T-helper 2 cell (primary cell): ENCODE measurements at places on chromosomes 1 and 21.

- DNase-seq: no peak
Measured at GRCh38 chr1:34946211-34946610, 16.8 kb upstream of the DLGAP3 start.

- DNase-seq: no peak
Measured at GRCh38 chr1:7422561-7422960, 348.5 kb upstream of the VAMP3 start.

- no peak for DNase-seq
Measured at GRCh38 chr1:93500275-93500674, 52.4 kb downstream of the FNBP1L start.

DNA sequence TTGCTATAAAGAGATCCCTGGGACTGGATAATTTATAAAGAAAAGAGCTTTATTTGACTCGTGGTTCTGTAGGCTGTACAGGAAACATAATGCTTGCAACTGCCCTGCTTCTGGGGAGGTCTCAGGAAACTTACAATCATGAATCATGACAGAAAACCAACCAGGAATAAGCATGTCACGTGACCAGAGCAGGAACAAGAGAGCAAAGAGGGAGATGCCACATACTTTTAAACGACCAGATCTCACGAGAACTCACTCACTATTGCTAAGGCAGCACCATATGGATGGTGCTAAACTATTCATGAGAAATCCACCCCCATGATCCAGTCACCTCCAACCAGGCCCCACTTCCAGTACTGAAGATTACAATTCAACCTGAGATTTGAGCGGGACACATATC lies 49.8 kb upstream of the RCC1 start:
- DNase-seq: no peak

- DNase-seq: peak; percentile 62
Measured at GRCh38 chr1:32350785-32351398, 11.4 kb downstream of the FAM229A start.

DNA sequence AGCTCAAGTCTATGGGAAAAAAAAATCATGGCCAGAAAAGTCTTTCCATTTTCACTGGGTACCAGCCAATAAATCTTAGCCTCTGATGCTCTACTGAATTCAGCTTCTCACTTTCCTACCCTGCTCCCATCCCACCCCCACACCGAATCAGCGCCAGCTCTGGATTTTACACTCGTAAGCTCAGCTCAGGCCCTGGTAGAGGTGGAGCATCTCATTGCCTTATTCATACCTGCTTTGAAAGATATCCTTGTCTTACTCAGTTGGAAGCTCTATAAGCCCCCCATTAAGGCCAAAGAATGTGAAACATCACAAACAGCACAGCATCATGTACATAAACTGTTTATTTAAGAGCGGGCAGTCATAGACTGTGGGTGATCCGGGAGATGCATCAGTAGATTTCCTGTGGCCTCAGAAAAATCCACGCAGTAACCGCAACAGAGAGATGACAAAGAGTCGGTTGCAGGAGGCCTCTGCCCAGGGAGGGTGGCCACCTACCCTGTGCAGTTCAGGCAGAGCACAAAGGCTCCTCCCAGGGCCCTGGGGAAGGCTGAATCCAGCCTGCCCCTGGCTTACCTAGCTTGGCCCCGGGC lies 36.4 kb upstream of the ETS2 start:
- DNase-seq: peak; percentile 53

DNA sequence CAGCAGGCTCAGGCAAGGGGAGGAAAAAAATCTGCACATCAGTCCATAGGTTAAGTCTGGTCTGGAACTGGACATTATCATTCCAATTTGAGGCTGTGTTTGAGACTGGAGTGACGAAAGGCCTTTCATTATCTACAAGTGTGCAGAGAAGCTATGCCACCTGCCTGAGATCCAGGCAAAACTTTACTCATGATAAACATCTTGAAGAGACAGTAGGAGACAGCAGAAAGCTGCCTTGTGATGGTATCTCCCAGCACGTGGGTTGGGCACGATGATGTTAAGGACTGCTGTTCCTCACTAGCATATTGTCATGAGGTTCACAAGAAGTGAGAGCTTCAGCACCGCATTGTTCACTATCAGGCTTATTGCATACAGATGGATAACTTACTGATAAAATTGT lies 126.4 kb downstream of the PLXNA2 start:
- no peak for DNase-seq

- no peak for DNase-seq
Measured at GRCh38 chr1:70459496-70460225, 48.6 kb downstream of the CTH start.

DNA sequence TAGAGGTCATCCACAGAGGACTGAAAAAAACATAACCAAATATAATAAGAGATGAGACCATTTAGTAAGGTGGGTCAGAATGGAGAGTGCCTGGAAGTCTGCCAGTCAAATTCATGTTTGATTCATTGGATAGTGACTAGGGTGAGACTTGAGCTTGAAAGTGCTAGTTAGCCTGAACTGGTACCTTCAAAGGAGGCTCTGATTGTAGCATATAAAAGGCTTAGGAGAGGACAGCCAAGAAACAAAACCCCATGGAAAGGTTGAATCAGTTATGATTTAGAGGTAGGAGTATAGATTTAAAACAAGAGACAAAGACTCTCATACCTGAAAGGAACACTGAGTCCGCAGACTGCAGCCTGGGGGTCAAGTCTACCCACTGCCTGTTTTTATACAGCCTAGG lies 44.4 kb upstream of the LRRC8C start:
- no peak for DNase-seq

DNA sequence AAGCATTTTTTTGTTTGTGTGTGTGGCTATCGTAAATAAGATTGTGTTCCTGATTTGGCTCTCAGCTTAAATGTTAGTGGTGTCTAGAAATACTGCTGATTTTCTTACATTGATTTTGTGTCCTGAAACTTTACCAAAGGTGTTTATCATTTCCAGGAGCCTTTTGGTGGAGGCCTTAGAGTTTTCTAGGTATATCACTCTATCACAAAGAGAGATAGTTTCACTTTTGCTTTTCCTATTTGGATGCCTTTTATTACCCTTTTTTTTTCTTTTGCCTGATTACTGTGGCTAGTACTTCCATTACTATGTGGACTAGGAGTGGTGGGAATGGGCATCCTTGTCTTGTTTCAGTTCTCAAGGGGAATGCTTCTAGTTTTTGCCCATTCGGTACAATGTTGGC lies 109.6 kb downstream of the S1PR1 start:
- no peak for DNase-seq

DNA sequence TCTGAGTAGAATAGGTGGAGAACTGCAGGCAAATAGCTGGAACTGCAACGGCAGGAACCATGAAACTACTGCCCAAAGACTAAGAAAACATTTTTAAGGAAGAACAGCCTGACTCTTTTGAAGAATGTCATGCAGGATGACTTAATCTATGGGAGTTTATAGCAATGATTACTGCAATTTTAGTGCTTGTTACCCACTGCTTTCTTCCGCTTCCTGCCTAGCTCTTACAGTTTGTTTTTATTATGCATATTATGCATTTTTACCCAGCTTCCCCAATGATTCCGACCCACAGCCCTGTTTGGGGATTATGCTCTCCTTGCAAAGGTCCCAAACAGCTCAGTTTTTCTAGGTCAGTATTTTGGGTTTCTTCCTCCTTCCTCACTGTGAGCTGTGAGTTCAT lies 71.2 kb downstream of the PCNX2 start:
- DNase-seq: no peak

DNA sequence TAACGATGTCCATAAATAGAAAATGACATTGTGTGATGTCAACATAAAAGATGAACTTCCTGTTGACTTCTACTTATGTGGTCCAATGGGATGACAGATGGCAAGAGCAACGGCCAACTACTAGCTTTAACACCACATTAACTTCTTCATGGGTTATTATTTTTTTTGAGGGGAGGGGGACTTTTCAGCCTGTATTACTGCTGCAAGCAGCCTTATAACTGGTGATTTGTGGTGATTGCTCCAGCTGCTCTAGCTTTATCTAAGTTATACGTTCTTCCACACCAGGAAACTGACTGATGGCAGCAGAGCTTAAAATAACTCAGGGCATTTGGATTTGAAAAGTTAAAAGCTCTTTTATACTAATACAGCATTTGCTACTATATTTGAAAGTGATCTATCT lies 228.8 kb upstream of the B3GALT2 start:
- no peak for DNase-seq

DNA sequence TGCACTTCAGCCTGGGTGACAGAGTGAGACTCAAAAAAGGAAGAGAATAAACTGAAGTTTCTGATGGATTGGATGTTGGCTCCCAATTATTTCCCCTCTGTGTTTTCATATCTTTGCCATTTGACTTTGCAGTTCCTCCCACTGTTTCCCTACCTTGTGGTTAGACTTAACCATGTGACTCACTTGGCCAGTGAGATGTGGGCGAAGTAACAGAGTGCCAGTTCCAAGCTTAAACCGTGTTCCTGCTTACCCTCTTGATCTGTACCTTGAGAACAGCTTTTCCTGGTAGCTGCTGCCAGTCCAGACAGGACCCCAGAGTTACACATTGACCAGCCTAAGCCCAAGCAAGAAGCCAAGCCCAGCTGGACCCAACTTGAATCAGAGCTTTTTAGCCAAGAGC lies 323.4 kb downstream of the LTN1 start:
- DNase-seq: no peak

DNA sequence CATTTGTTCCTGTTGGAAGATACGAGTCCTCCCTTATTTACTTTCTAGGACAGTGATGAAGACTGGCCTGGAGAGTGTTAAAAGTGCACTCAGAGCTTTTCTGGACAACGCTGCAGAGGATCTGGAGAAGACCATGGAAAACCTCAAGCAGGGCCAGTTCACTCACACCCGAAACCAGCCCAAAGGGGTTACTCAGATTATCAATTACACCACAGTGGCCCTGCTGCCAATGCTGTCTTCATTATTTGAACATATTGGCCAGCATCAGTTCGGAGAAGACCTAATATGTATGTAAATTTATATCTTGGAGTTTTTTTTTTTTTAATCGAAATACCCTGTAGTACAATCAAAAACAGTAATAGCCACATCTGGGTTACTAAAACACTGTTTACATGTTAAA lies 190.5 kb downstream of the ZP4 start:
- no peak for DNase-seq

- DNase-seq: peak; percentile 4
Measured at GRCh38 chr1:222404710-222405109, 143.2 kb downstream of the HHIPL2 start.

GRCh38 chr21:38777015-38777414 lies 28.7 kb upstream of the ETS2 start:
- DNase-seq: no peak

DNA sequence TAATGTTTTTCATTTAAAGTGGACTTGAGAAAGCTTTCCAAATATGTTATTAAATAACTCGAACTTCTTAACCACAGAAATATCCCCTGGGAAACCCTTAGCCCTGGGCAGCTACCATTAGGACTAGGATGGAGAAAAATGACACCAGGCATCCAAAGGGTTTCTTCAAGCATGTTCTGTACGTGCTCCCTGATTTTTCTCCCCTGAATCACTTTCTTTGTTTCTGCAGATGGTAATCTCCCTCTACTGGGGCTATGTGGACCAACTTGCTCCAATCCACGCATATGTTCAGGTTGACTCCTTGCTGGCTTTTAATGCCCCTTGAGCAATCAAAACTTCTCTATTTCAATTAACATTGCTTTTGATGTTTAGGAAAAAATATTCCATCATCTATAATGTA lies 312.7 kb upstream of the C1orf87 start:
- no peak for DNase-seq

GRCh38 chr1:209628618-209629299 lies 23.5 kb downstream of the LAMB3 start:
- no peak for DNase-seq

DNA sequence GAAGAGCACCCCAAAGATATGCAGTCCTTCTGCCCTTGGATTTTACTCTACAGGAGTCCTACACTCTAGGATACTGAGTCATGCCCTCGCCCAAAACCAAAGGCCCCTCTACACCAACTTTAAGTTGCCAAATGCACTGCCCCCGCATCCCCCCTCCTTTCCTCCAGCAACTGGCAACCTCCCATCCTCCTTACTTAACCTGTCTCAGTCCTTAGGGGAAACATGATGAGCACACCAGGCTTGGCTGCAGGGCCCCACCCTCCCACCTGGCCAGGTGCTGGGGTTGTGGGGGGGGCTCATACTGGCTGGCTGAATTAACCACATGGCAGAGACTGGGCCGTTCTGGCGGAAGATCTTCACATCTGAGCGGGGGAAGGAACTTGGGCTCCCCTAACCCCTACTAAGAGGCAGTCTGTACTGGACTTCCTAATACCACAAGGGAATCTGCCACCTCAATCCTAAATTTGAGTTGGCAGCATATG lies 1.2 kb downstream of the HDGF start:
- DNase-seq: no peak

DNA sequence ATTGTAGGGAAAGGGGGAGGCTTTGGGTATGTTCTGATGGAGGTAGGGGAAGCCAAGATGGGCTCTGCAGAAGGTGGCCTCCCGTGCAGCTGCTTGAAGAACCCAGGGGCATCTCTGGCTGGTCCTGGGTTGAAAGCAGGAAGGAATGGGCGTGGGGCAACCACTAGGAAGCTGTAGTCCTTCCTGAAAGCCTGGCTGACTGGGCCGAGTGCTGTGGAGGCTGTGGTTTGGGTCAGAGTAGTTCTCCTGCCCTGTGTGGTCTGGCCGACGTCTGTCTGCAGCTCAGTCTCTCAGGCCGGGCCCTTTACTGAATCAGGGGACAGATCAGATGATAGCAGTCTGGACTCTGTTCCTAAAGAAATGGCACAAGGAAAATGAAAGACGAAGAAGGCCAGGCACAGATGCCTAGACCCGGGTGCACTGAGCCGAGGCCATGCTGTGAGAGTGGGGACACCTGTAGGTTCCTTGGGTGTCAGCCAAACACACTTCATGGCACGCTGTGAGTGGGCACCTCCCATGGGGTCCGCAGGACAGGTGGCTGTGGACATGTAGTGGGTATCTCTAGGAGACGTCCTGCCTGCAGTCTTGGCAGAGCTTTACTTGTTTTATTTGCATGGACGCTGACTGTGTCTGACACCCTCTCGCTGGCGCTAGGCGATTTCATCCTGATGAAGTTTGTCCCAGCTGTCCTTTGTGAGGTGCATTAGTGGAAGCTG lies 87.0 kb downstream of the POFUT2 start:
- DNase-seq: no peak

DNA sequence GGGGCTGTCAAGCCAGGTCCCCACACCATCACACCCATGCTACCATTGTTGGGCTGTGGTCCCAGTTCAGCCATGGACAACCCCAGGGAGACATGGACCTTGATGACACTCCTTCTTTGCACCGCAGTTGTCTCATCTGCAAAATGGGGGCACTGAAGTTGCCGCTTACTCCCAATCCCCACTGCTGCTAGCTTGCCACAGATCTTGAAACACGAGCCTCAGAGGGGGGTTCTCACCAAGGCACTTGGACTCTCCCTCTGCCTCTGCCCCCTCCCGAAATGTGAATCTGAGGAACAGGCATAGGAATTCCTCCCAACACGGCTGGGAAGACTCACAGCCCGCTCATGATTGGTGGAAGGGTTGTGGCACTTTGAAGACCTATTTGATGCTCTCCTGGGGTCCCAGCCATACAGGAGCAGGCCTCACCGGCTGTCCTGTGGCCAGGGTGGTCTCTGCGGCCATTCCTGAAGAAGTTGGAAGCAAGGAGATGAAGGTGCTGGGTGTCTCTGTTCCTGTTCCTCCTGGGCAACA lies 31.1 kb downstream of the RUNX3 start:
- DNase-seq: no peak
